Endodermal cell (in vitro differentiated cells): ENCODE measurements at places on chromosomes 2 and 18.
A peak's percentile ranks its signal among the peaks of the same experiment; 100 is the strongest.

GRCh38 chr2:230179907-230180306 is 39.9 kb downstream of the SP110 start:
- no peak for DNase-seq

DNA sequence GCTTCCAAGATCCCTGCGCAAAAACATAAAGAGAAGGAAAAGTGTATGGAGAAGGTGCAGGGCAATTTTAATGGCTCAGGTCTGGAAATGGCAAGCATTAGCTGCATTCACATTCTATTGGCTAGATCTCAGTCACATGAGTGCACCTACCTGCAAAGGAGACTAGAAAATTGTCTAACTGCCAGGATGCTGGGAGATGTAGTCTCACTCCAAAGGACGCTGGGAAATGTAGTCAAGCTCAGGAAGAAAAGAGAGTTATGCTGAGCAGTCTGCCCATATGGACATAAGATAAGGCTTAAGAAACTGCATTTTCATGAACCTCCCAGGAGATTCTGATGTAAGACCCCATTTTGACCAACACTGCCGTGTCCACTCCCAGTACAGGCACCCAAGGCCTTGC is 9.5 kb upstream of the KLHL29 start:
- DNase-seq: peak; percentile 69

GRCh38 chr2:235433860-235434259 is 60.0 kb upstream of the AGAP1 start:
- peak; percentile 17 for DNase-seq

DNA sequence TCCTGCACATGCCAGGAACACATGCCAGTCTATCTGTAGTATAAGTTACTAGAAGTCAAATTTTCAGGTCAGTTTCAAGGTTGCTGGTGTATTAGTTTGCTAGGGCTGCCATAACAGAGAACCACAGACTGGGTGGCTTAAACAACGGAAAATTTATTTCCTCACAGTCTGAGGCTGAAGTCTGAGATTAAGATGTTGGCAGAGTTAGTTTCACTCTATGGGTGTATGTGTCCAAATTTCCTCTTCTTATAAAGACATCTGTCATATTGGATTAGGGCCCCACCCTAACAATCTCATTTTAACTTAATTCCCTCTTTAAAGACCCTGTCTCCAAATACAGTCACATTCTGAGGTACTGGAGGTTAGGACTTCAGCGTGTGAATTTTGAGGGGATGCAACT is 26.5 kb downstream of the B3GNT7 start:
- no peak for DNase-seq

DNA sequence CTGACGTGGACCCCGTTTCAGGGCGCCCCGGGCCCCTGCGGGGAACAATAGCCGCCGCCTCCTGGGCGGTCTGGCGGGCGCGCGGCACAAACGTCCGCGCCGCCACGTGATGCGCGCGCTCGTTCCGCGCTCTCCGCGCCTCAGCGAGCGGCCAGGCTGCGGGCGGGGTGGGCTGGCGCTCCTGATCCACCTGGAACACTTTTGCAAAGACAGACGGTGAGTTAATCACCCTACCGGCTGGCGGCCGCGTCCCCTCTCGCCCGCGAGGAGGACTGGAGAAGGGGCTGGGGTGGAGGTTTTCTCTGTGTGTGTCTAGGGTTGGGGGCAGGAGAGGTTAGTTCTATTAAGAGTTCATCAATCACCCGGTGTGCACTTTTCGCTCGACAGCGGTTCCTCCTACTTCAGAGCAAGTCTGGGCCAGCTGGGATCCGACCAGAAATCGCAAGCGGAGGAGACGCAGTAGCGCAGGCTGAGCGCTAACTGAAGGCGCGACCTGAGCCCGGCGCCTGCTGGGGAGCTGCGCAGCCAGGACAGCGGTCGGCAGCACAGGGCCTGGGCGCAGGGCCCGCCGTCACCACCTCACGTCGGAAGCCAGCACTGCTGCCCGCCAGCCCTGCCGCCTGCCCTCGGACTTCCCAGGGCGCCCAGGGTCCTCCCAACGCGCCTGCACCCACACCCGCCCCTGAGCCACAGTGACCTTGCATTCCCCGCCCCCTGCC is 10.3 kb upstream of the HOXD1 start:
- peak; percentile 82 for DNase-seq

GRCh38 chr2:67828066-67828465 is 234.7 kb downstream of the C1D start:
- no peak for DNase-seq

DNA sequence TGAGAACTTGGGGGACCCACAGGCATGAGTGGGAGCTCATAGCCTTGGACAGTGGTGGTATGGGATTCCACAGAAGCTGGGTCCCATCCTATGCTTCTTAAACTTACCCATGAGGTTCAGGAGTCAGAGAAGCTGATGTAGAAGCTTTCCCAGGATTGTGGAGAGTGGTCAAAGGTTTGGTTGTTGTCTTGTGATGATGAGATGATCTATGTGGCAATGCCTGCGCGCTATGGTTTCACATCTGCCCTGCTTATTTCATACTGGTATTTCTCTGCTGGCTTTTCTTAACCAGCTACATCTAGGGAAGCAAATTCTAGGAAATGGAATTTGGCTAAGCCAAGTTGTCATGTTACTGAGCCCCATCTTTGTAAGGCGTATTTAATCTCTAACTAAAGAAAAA is 168.6 kb downstream of the ZNF407 start:
- DNase-seq: no peak

- no peak for DNase-seq
Measured at GRCh38 chr2:37706334-37707183, 35.1 kb upstream of the CDC42EP3 start.

DNA sequence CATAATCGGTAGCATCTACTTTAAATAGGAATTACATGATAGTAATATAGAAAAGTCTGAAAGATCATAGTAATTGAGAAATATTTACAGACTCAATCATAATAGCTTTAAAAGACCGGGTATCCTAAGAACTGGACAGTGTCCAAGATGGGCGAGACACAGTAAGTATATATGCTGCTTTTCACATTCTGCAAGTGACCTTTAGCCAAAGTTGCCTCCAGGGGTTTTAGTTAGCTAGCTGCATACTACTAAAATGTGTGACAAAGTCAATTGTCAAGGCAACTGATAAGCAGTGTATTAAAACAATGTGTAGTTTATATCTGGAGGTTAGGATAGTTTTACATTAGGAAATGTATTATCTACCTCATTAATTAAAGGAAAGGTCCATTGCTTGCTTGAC is 24.6 kb downstream of the CD302 start:
- no peak for DNase-seq

DNA sequence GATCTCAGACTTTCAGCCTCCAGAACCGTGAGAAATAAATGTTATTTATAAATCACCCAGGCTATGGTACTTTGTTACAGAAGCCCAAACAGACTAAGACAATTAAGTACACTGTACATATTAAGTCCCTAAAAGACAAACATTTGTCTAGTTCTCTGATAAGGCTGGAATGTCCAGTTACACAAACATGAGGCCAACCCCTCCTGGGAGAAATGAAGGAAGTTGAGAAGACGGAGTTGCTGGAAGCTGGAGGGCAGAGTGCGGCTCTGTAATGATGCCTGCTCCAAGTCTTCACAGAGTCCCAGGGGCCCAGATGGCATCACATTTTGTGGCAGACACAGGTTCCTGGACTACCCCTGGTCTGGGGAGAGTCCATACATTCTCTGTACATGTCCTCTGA is 79.2 kb upstream of the ST8SIA3 start:
- no peak for DNase-seq

GRCh38 chr2:193222454-193222853 is 1027.7 kb upstream of the TMEFF2 start:
- no peak for DNase-seq
